ENCODE measurements at places on chromosomes 4 and X. TPM values are rescaled to one million over a fixed set of nuclear protein-coding genes. Genes with fewer than 3 reads are reported as not detected.

IBSP gene
- total RNA-seq: not detected

CCNG2 gene
- total RNA-seq: 25.7 TPM

ARMCX4 gene
- 6.0 TPM for total RNA-seq

GPRASP3 gene
- total RNA-seq: 1.0 TPM

DNA sequence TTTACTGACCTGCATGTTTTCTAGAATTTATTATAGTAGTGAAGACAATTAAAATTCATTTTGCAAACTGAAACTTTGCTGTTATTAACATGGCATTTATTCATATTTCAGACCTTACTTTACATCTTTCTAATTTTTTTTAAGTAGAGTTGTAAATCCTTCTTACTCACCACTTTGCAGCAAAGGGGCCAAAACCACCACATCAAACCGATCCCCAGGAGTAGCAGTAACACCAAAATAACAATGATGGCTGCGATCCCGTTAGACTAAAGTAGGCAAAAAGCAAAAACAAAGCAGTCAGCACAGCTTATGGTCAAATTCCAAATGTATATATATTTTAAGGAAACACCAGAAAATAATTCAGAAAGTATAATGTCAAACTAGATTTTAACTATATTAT lies 64.7 kb downstream of the ANTXR2 start:
- peaks cover 32% of the 10 kb centered on the region for H3K36me3 ChIP-seq
- no peak for DNase-seq
- no peaks in the 10 kb centered on the region for H3K27me3 ChIP-seq
- H3K27ac ChIP-seq: peak overlapping the region; percentile 37

DNA sequence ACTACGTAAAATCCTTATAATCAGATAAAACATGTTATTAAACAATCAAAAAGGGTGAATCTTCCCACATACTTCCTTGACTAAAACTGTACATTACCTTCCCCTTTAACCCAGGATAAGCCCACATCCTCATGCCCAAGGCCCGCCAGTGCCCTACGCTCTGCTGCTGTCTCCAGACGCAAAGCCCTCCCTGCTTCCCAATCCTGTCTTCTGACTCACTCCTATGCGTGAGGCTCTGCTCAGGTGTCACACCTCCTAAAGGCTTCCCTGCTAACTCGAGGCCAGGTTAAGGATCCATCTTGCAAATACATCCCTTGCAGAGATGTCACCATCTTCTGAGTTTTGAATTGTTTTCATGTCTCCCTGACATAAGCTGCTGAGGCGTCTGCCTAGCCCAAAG lies 61.6 kb downstream of the STX18 start:
- H3K4me1 ChIP-seq: peaks cover 9% of the 10 kb centered on the region
- H3K27me3 ChIP-seq: no peaks in the 10 kb centered on the region
- no peak overlapping the region for H3K27ac ChIP-seq
- H3K4me3 ChIP-seq: no peak overlapping the region

- no peak overlapping the region for H3K4me3 ChIP-seq
- H3K36me3 ChIP-seq: no peaks in the 10 kb centered on the region
- H3K27me3 ChIP-seq: peaks cover 34% of the 10 kb centered on the region
- DNase-seq: no peak
- peaks cover 10% of the 10 kb centered on the region for H3K4me1 ChIP-seq
These were observed 3.5 kb downstream of the CXCL2 start for GRCh38 chr4:74095482-74095881.

GRCh38 chrX:11564546-11564945 lies 101.2 kb downstream of the ARHGAP6 start:
- no peaks in the 10 kb centered on the region for H3K4me1 ChIP-seq
- no peak overlapping the region for H3K4me3 ChIP-seq
- H3K36me3 ChIP-seq: no peaks in the 10 kb centered on the region
- DNase-seq: no peak
- no peak overlapping the region for H3K27ac ChIP-seq
- H3K27me3 ChIP-seq: peaks cover 1% of the 10 kb centered on the region

- H3K4me1 ChIP-seq: no peaks in the 10 kb centered on the region
- H3K27me3 ChIP-seq: no peaks in the 10 kb centered on the region
- H3K36me3 ChIP-seq: no peaks in the 10 kb centered on the region
These were observed 492.9 kb upstream of the INTU start for GRCh38 chr4:127139788-127140286.

GRCh38 chrX:107683124-107683895 lies 55.0 kb downstream of the PRPS1 start:
- H3K4me3 ChIP-seq: no peak overlapping the region
- H3K4me1 ChIP-seq: peaks cover 49% of the 10 kb centered on the region
- H3K36me3 ChIP-seq: no peaks in the 10 kb centered on the region
- no peaks in the 10 kb centered on the region for H3K27me3 ChIP-seq
- no peak overlapping the region for H3K27ac ChIP-seq

DNA sequence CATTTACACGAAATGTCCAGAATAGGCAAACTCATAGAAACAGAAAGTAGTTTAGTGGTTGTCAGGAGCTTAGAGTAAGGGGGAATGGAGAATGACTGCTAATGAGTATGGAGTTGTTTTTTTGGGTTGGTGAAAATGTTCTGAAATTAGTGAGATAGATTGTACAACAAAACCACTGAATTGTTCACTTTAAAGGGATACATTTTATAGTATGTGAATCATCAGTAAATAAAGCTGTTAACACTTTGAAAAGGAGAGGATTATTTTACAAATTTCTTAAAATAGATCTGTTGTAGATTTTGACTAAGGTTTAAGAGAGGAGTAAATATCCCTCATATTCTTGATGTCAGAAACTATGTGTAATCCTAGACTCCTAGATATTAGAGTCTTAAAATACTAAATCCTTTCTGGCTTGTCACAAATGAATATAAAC lies 82.7 kb downstream of the RAPGEF2 start:
- H3K4me3 ChIP-seq: no peak overlapping the region
- peak overlapping the region; percentile 30 for H3K27ac ChIP-seq
- H3K36me3 ChIP-seq: peaks cover 2% of the 10 kb centered on the region
- no peaks in the 10 kb centered on the region for H3K27me3 ChIP-seq
- no peak for DNase-seq

DNA sequence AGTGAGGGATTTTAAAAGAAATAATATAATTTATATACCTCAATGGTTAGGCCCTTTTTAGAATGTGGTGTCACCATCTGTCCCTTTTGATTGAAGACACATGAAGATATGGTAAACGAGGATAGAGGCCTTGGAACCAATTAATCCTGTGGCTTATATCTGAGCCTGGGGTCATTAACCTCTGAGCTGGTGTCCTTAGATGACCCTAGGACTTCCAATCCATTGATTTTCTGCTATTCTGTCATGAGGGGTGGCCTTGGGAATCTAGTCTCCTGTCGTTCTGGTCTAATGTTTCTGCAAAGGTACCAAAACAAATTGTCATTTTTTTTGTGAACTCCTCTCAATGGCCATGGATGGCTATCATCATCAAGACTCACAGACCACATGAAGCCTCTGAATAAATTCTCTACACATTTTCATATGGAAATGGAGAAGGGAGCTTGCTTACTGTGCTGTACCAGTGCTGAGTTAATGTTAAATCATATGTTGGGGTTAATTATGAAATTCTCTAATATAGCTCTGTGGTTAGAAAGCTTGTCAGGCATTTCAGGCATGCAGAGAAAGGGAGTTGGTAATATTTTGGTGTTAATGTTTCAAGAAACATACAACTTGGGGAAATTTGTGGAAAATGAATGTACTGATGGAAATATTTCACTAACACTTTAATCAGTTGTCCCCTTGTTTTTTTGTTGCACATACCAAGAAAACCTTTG lies 204.2 kb upstream of the IL15 start:
- no peaks in the 10 kb centered on the region for H3K27me3 ChIP-seq
- H3K4me3 ChIP-seq: no peak overlapping the region
- no peaks in the 10 kb centered on the region for H3K4me1 ChIP-seq

GRCh38 chr4:114474188-114474800 lies 124.3 kb upstream of the UGT8 start:
- DNase-seq: no peak
- no peaks in the 10 kb centered on the region for H3K36me3 ChIP-seq
- H3K27ac ChIP-seq: no peak overlapping the region
- H3K4me3 ChIP-seq: no peak overlapping the region
